ENCODE measurements at places on chromosomes 4 and X. TPM values are rescaled to one million over a fixed set of nuclear protein-coding genes. Genes with fewer than 3 reads are reported as not detected.
A peak's percentile ranks its signal among the peaks of the same experiment; 100 is the strongest.

DCAF4L1 gene
- total RNA-seq = 0.26 TPM

HSFX2 gene
- not detected for total RNA-seq

TMPRSS11D gene
- not detected for total RNA-seq

TBX22 gene
- total RNA-seq = not detected

RTL9 gene
- total RNA-seq = 0.99 TPM

ELOVL6 gene
- total RNA-seq = 2.5 TPM

IGBP1 gene
- 54.3 TPM for total RNA-seq

GDPD2 gene
- total RNA-seq = not detected

ZFP42 gene
- 0.09 TPM for total RNA-seq

COL4A5 gene
- total RNA-seq = 6.9 TPM

SPIN3 gene
- total RNA-seq = 4.9 TPM

TMSB15A gene
- total RNA-seq = not detected

DNA sequence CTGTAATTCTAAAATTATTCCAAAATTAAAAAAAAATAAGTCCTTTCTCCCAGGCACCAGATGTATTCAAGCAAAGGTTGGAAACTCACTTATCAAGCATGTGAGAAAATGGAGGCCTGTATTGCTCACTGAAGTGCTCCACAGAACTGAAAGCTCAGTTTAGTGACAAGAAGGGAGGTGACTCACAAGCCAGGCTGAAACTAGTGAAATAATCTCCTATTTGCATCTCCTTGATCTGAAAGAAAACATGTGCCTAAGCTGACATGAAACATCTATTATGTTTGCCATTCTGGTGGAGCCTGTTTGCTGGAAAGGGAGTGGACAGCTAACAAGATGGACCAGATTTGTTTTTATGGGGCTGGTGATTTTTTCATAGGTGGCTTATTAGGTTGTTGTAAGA, 54.0 kb upstream of the AMELX start:
- no peaks in the 10 kb centered on the region for H3K36me3 ChIP-seq
- no peaks in the 10 kb centered on the region for H3K4me1 ChIP-seq
- DNase-seq = no peak
- no peak overlapping the region for H3K27ac ChIP-seq
- H3K27me3 ChIP-seq = no peaks in the 10 kb centered on the region
- H3K4me3 ChIP-seq = no peak overlapping the region

- no peaks in the 10 kb centered on the region for H3K36me3 ChIP-seq
- H3K27me3 ChIP-seq = no peaks in the 10 kb centered on the region
- peaks cover 3% of the 10 kb centered on the region for H3K4me1 ChIP-seq
- no peak overlapping the region for H3K27ac ChIP-seq
Measured at GRCh38 chr4:123615901-123616300, 219.3 kb downstream of the SPRY1 start.

- H3K27me3 ChIP-seq = no peaks in the 10 kb centered on the region
- no peak overlapping the region for H3K27ac ChIP-seq
- no peak overlapping the region for H3K4me3 ChIP-seq
Measured at GRCh38 chr4:138670681-138671080, 344.9 kb upstream of the NOCT start.

DNA sequence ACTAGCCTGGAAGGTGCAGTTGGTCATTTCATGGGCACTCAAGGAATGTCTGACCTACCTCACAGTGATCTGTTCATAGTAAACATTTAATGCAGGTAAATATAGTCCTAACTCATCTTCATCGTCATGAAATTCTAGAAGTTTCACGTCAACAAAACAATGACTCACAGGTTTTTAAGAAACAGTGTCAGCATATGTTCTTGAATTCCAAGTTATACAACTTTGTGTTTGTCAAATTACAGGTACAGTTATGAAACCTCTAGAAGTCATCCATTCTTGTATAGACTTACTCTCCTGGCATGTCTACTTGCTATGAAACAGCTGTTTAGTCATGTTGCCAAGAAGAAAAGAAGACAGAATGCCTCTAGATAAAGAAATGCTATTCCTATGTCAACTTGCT, 46.6 kb downstream of the AFM start:
- no peak overlapping the region for H3K27ac ChIP-seq
- H3K4me1 ChIP-seq = no peaks in the 10 kb centered on the region
- no peaks in the 10 kb centered on the region for H3K36me3 ChIP-seq
- no peak overlapping the region for H3K4me3 ChIP-seq

GRCh38 chr4:74460833-74461232, 15.9 kb downstream of the AREG start:
- H3K4me1 ChIP-seq = no peaks in the 10 kb centered on the region
- no peak for DNase-seq
- H3K4me3 ChIP-seq = no peak overlapping the region

DNA sequence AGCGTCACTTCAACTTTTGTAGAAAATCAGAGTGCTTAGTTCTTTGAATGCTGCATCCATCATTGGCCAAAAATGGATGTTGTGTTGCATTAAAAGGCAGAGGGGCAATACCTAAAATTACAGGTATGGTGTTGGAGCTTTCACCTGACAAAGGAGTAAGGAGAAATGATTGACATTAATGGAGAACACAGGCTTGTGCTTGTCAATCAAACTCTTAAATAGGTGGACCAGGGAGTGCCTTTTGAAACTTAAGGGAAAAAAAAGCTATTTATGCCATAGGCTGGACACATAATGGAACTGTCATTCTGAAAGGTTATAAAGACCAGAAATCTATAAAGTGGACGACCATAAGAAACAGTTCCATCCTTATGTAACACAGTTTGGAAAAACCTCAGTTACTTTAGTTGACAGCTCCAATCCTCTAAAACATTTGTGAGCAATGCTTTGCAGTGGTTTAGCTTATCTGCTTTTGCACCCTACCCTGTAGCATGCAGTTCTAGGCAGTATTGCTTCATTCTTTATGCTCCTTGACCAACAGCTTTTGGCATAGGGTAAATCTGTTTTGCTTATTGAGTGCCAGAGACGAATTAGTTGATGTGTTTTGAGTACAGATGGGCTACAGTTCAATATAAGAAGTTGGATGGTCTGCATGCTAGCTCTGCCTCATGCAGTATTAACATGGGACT, 2.4 kb downstream of the HADH start:
- peak overlapping the region; percentile 94 for H3K27ac ChIP-seq
- no peak for DNase-seq
- H3K4me3 ChIP-seq = peak overlapping the region; percentile 87
- H3K27me3 ChIP-seq = no peaks in the 10 kb centered on the region

- H3K27me3 ChIP-seq = peaks cover 19% of the 10 kb centered on the region
- H3K27ac ChIP-seq = no peak overlapping the region
- DNase-seq = no peak
- H3K4me1 ChIP-seq = no peaks in the 10 kb centered on the region
Measured at GRCh38 chr4:154425514-154425913, 66.1 kb downstream of the DCHS2 start.

GRCh38 chr4:72974694-72975487, 94.6 kb downstream of the COX18 start:
- H3K4me3 ChIP-seq = no peak overlapping the region
- H3K36me3 ChIP-seq = no peaks in the 10 kb centered on the region
- peak overlapping the region; percentile 1 for H3K27ac ChIP-seq
- H3K4me1 ChIP-seq = no peaks in the 10 kb centered on the region
- DNase-seq = no peak
- H3K27me3 ChIP-seq = no peaks in the 10 kb centered on the region

DNA sequence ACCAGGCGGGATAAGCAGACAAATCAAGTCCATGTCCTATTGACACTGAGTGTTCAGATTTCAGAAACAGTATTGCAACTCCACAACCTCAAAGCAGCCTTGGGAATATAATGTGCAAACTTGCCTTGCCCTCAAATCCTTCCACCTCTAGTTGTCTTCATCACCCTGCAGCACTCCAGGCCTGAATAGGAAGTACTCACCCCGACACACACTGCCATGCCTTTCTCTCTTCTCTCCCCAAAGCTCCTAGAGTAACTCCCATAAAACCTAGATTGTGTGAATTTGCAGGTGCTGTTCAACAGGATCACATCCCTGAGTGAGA, 19.6 kb downstream of the ACSL1 start:
- H3K4me3 ChIP-seq = peak overlapping the region; percentile 31
- no peaks in the 10 kb centered on the region for H3K27me3 ChIP-seq
- no peaks in the 10 kb centered on the region for H3K36me3 ChIP-seq
- no peak for DNase-seq
- peak overlapping the region; percentile 76 for H3K27ac ChIP-seq
- peaks cover 29% of the 10 kb centered on the region for H3K4me1 ChIP-seq

DNA sequence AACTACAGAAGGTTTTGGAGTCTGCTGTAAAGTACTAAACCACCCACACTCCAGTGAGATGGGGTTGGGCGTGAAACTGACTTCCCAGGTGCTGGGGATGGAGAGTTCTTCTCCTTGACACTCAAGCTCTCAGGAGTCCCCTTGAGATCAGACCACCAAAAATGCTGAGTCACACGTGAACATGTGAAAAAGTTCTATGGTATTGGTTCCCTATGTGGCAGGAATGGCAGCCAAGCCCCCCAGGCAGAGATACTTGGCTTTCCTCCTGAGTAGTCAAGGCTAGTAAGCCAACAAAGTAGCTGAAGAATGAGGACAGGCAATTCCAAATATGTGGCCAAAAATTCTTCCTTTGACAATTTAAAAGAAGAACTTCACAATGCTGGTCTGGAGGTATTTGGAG, 222.0 kb upstream of the ADAMTS3 start:
- H3K27me3 ChIP-seq = no peaks in the 10 kb centered on the region
- H3K27ac ChIP-seq = no peak overlapping the region

GRCh38 chr4:75895744-75896314, 6.4 kb downstream of the PPEF2 start:
- H3K4me1 ChIP-seq = no peaks in the 10 kb centered on the region
- no peak for DNase-seq
- no peak overlapping the region for H3K27ac ChIP-seq
- no peaks in the 10 kb centered on the region for H3K27me3 ChIP-seq
- no peak overlapping the region for H3K4me3 ChIP-seq

DNA sequence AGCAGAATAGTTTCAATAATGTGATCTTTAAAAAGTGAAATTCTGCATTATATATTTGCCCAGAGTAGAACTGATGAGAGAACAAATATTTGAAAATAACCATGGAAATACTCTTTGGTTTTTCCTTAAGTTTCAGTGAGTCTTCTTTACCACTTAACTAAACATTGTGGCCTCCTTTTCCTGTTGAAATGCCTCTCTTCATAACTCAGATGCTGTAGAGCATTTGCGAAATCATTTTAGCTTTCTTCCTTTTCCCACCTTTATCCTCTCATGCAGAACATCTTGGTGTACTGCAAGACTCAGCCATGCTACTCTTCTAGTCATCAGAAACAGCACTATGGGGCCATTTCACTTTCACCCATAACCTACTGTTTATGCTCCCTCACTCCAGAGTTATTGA, 48.2 kb downstream of the CASK start:
- no peaks in the 10 kb centered on the region for H3K4me1 ChIP-seq
- H3K27me3 ChIP-seq = no peaks in the 10 kb centered on the region
- no peak overlapping the region for H3K27ac ChIP-seq
- no peaks in the 10 kb centered on the region for H3K36me3 ChIP-seq

DNA sequence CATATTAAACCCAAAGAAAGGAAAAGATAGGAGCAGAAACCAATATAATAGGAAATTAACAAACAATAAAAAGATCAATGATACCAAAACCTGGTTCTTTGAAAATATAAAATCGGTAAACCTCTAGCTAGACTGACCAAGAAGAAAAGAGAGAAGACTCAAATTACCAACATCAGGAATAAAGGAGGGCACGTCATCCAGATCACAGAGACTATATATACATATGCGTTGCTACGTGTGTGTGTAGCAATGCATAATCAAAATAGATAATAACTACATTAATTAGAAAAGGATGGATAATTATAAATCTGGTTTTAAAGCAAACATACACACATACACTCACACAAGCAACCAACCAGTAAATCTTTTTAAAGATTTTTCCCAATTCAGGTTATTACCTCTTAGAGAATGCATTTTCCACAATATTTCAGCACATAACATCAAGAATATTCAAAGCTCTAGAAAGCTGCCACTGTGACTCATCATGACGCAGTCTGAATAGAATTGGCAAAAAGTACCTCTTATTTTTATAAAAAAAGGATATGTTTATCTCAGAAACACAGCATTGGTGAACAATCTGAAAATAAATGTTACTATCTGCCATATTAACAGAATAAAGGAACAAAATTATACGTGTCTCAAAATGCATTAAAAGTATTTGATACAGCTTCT, 41.4 kb upstream of the USP9X start:
- no peaks in the 10 kb centered on the region for H3K27me3 ChIP-seq
- H3K4me3 ChIP-seq = no peak overlapping the region
- no peak for DNase-seq
- H3K4me1 ChIP-seq = no peaks in the 10 kb centered on the region
- no peak overlapping the region for H3K27ac ChIP-seq
- H3K36me3 ChIP-seq = no peaks in the 10 kb centered on the region

DNA sequence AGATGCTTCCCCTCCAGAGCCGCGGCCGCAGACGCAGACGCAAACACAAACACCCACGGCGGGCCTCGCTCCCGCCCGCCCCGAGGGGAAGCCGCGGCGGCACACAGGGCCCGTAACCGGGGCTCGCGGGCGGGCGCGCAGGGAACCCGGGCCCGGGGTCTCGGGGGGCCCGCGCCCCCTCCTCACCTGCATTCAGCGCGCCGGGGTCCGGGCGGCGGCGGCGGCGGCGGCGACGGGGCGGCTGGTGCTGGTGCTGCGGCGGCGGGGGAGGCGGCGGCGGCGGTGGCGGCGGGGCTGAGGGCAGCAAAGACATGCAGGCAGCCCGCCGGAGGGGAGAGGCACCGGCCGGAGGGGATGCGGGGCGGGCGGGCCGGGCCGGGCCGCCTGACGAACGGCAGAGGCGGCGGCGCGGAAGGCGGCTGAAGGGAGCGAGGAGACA, 255 bp upstream of the CNOT6L start:
- H3K4me3 ChIP-seq = peak overlapping the region; percentile 94
- no peak for DNase-seq
- no peaks in the 10 kb centered on the region for H3K27me3 ChIP-seq
- H3K4me1 ChIP-seq = peaks cover 49% of the 10 kb centered on the region
- no peaks in the 10 kb centered on the region for H3K36me3 ChIP-seq

DNA sequence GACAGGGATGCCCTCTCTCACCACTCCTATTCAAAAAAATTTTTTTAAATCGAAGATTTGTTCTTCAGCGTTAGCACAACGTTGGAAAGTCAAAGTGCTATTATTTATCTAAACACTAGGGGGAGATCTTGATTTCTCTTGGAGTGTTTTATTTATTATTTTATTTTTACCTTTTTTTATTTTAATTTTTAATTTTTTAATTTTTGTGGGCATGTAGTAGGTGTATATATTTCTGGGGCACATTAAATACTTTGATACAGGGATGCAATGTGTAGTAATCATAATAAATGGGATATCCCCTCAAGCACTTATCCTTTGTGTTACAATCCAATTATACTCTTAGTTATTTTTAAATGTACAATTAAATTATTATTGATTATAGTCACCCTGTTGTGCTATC, 37.4 kb upstream of the SLC10A4 start:
- no peaks in the 10 kb centered on the region for H3K4me1 ChIP-seq
- H3K27ac ChIP-seq = no peak overlapping the region
- DNase-seq = no peak
- no peak overlapping the region for H3K4me3 ChIP-seq
- no peaks in the 10 kb centered on the region for H3K36me3 ChIP-seq
- H3K27me3 ChIP-seq = no peaks in the 10 kb centered on the region
